Kidney (tissue), 22 donors: ENCODE measurements at places on chromosomes 2 and 18. TPM values are rescaled to one million over a fixed set of nuclear protein-coding genes. Genes with fewer than 3 reads are reported as not detected.

- peak; percentile 74 for DNase-seq
Observed at GRCh38 chr18:22166069-22166950, 3.1 kb upstream of the GATA6 start.

- DNase-seq = no peak
Observed at GRCh38 chr18:57276829-57277228, 75.5 kb upstream of the ST8SIA3 start.

DNA sequence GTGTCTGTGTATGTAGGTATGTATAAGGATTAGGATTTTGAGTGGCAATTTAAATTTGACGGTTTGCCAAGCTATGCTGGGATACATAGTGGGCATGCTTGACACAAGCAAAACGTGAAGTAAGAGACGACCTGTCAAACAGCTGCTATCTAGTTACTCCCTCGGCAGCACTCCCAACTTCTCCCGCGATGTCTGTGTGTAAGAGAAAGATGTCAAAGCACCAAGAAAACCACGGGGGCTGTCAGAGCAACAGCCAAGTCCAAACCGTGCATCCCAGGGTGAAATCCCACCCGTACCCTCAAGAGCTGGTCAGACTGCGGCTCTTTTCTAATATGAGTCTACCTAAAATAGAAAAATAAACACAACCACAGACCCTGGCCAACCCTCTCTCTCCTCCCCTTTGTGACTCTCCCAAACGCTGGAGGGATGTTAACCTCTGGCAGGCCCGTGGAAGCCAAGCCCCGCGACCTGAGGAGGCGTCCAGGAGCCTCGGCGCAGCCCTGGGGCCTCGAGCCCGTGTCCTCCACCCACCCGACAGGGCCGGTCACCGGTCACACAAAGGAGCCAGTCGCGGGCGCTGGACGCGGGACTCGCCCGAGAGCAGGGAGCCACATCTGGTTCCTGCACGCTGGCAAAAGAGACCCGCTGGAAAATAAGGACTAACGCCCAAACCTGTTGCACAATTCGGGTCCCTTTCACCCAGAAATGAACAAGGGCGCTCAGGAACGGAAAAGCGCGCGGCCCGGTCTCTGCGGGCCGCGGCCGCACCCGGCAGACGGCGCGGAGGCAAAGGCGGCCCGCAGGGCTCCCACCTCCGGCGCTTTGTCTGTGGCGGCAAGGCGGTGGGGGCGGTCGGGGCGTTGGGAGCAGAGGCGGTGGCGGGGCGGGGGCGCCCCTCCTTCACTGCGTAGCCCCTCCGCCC, 925 bp downstream of the SESTD1 start:
- peak; percentile 76 for DNase-seq

DNA sequence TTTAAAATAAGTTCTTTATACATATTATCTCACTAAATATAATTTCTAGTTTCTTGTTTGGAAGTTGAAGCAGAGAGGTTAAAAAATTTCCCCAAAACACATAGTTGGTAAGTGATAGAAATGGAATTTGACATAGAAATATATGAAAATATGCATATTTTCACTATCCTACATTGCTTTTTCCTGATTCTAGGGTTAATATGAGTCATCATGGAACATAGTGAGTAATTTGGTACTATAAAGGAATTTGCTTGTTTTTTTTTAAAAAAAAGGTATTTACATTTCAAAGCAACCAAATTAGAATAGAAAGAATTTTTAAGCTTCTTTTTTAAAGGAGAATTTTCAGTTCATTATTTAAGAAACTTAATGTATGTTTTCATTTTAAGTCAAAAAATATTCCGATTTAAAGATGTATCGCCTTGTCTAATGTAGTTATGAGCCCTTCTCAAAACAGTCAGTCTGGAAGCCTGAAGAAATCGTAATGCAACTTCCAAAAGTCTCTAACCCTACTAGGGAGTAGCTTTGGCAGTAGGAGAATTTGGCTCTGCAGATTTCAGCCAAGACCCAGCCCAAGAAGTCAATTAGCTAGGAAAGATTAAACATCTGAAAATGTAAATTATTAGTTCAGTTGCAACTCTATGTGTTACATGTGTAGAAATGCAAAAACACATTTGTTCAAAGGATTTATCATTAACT, 147.3 kb downstream of the RDH14 start:
- no peak for DNase-seq

Gene RND3
- total RNA-seq = 26.1 TPM
